CD8-positive, alpha-beta memory T cell (primary cell): ENCODE measurements at places on chromosomes 6 and 20.

DNA sequence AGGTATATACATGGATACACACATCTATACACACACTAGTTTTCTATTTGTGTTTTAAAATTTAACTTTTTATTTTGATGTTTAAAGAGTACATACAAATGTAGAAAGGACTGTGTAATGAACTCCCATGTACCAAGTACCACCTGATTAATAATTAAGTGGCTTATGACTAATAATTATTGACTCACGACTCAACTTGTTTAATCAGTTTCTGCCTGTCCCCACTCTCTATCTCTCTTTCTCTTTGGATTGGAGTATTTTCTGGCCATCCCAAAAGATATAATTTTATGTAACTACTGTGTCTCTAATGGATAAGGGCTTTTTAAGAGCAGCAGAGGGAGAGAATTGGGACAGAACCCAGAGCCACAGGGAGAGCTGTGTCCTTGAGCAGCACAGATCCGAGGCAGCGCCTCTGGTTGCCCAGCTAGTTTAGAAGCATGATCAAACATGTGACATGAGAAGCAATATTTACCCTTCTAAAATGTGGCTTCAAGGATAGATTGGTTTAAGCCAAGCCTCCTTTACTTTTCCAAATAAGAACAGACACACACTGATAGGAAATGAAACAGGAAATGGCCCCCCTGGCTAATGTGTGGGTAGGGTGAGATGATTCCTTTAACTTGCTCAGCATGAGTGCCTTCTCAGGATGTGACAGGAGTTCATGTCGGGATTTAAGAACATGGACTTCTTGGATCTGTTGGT is 81.0 kb downstream of the ERMARD start:
- DNase-seq, result no peak

DNA sequence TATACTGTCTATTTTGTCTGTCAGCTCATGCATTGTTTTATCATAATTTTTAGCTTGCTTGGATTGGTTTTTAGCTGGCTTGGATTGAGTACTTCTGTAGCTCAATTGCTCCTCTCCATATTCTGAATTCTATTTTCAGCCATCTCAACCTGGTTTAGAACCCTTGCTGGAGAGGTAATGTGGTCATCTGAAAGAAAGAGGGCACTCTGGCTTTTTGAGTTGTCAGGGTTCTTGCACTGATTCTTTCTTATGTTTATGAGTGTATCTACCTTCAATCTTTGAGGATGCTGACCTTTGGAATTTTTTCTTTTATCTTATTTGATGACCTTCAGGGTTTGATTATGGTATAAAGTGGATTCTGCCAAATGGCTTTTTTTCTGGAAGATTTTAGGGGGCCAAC is 632.7 kb upstream of the ID4 start:
- DNase-seq, result no peak

- no peak for DNase-seq
Measured at GRCh38 chr6:108302386-108302785, 7.5 kb downstream of the AFG1L start.

GRCh38 chr6:144347448-144347759 is 62.3 kb downstream of the UTRN start:
- DNase-seq, result no peak

DNA sequence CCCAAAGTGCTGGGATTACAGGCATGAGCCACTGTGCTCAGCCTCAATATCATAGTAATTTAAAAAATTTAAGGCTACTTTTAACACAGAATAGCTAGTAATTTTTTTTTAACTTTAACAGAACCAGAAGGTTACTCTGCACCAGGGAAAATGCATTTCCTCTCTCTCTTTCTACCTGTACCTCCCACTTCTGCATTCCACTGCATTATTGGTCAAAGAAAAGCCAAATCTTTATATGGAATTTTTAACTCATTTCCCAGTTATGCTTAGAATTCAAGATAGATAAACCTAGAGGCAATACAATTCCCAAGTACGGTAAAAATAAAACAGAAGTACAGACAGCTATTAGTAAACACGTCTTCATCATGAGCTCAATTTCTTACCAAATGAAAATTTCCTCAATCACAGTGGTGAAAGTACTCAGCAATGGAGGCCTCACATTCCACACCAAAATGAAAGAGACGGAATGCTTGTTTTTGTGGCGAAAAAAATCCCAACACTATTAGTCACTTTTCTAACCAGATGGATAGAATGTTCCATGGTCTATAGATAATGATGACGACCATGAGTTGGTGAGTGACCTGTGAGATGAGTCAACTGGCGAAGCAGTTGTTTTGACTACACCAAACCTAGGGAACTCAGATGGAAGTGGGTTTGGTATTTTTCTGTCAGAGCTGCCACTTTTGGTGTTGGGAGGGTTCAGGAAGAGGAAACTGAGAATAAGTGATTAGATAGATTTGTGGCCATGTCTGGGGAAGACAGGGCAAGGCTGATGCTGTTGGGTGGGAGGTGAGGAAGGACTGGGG is 104.7 kb upstream of the SGK1 start:
- DNase-seq, result no peak

- DNase-seq, result no peak
Measured at GRCh38 chr6:124795643-124796463, 166.4 kb upstream of the RNF217 start.

GRCh38 chr6:15621203-15622044 is 41.4 kb downstream of the DTNBP1 start:
- DNase-seq, result no peak

- DNase-seq, result no peak
Measured at GRCh38 chr6:81689580-81689979, 62.9 kb downstream of the TENT5A start.

DNA sequence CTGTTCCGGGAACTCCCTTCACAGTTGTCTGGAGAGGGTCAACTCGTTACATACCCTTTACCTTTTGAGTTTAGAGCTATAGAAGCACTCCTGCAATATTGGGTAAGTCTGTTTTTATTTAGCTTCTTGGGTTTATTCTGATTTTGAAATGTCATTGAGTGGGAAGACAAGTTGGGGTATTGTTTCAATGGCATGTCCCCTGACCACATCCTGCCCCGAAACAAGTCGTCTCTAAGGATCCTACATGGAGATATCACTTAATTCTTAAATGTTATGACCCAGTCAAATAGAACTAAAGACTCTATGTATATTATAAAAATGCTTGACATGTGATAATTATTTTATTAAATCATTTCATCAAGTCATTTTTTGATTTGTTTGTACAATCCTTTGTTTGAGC is 9.6 kb downstream of the MRS2 start:
- no peak for DNase-seq

GRCh38 chr6:54716877-54717276 is 129.7 kb upstream of the FAM83B start:
- no peak for DNase-seq

DNA sequence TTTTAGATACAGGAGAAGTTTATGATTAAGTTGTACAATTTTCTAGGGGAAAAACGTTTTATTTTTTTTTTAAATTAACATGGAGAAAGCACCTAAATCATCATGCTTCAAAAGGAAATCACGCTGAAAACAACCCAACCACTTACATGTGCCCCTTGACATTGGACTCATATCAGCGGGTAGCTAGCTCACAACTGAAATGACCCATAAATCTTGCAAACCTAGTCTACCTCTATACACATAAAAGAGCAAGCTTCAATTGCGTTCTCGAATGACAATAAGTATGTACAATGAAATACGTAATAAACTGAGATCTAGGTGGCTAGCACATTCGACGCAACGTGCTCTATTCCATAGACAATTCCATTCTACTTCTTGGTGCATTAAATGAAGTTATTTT is 722.9 kb upstream of the AGPAT4 start:
- no peak for DNase-seq

DNA sequence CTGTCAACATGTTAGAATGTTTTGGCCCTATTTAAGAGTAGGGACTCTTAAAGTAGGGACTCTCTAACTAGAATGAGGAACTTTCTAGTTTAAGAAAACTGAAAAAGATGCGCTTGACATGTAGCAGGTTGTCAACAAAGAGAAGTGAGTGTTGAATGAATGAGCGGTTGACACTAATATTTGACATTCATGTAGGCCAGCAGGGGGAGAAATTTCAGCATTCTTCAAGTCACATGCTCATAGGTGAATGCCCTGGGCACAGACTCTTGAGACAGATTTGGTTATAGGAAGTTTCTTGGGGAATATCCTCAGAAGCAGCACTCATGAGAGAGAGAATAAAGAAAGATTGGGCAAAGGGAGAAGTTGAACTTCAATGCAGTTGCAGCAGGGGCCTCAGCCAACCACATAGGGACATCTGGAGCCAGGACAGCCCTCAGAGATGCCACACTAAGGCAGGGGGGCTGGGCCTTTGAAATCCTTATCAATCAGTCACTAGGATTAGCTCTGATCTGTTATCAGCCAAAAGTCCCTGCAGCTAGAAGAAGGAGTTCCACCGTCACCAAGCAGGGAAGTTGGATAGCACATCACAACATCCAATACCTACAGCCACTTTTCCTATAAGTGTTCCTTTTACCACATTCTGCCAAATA is 145.1 kb upstream of the FKBP1C start:
- DNase-seq, result no peak

DNA sequence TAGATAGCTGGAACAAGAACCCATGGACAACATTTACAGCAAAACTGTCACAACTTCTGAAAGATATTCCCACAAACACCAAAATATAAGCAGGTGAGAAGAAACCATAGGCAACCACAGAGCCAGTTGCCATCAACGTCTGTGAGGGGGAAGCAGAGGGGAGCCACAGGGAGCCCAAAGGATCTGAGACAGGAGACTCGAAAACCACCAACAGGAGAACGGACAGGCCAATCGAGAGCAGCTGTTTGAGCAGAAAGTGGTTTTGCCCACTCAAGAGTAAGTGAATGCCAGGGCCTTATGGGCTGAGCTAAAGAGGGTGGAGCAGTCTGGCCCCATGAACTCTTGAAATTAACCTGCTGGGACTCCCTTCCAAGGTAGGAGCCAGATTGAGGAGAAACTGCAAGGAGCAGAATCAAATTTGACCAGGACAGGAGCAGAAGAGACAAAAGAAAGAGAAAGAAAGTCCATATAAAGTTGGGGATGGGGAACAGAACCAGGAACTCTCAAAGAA is 195.4 kb downstream of the ANKRD60 start:
- DNase-seq, result no peak

GRCh38 chr6:147029923-147030322 is 174.3 kb upstream of the STXBP5 start:
- DNase-seq, result no peak

DNA sequence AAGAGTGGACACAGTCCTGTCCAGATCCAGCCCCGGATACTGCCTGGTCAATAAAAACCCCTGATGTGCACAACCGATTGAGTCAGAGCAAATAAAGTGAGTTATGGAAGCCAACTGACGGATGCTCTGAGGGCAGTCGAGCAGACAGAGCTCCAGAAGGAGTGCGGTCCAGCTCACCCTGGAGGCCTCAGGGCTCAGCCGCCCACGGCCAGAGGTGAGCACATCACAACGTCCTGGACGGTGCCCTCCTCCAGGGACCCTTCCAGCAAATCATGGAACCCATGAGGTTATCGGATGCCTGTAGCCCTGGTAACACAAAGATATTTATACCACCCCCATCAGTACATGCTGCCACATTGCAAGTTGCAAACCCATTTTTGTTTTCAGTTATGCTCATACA is 44.0 kb upstream of the SMOC2 start:
- no peak for DNase-seq

- DNase-seq, result no peak
Measured at GRCh38 chr6:137402143-137402680, 92.0 kb downstream of the OLIG3 start.

- DNase-seq, result no peak
Measured at GRCh38 chr20:1335961-1336698, 7.2 kb upstream of the SDCBP2 start.

DNA sequence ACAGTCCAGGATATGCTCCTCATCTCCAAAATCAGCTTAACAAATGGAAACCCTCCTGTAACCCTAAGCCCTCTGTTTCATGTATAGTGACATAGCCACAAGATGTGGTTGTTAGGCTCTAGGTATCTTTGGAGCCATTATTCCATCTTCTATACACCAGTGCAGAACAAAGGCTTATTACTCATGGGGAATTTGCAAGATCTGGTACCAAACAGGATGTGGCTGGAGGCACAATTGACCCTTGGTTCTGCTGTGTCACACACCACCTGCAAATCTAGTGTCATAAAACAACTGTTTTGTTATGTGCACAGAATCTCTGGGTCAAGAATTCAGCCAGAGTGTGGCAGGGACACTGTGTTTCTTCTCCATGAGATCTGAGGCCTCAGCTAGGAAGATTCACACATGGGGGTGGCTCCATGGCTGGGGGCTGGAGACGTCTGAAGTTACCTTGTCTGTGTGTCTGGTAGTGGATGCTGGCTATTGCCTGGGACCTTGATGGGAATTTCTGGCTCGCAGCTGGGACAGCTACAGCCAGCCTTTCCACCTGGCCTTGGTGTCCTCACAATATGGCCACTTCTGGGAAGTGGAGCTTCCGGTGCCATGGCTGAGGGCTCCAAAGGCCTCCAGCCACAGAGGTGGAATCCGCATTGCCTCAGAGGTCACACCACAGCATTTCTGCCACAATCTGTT is 369.9 kb downstream of the CDH26 start:
- DNase-seq, result no peak

DNA sequence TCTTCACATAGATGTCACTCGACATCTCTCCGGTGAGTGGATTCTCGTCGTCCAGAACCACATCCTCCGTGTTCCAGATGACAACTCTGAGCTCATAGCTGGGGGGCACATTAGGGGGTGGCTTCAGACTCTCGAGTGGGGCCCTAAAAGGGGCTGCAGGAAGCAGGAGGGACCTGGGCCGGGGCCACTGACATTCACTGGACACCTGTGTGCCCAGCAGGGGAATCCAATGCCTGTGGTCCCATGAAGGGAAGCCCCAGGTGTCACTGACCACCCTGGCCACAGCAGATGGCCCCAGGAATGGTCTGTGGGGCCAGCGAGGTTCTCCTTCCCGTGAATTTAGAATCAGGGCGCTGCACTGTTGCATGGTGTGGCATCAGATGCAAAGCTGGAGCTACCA is 18.7 kb downstream of the ERGIC3 start:
- no peak for DNase-seq

DNA sequence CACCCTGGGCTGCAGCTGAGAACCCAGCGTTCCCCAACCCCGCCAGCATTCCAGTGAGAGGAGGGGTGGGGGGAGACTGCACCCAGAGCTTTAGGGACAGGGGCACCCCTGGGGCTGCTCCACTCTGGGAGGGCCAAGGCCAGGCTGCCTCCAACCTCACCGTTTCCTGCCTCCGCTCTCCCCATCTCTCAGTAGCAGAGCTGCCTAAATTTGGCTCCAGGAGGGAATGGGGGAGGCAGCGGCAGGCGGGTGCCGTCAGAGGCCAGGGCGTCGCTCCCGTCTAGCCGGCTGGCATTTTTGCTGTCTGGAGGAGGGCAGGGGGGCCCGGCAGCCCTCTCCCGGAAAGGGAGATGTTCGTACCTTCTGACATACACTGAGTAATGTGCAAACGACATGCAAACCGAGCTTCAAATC is 46.6 kb downstream of the NOL4L start:
- DNase-seq, result peak; percentile 46

DNA sequence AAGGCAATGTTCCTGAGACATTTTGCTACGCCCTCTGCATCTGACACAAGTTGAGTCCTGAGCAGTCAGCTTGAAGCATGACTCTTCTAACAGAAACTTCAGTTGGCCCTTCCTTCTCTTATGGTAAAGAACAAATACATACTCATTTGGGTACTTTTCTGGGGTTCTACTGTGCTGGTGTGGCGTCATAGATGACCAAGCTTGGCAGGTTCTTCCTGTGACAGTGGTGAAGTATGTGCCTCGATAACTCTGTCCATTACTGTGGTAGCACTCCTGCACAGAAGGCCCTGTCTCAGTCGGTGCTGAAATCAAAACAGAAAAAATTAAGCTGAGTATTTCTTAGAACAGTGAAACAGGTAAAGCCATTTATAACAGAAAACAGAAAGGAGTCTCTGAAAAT is 152.5 kb downstream of the SLC22A3 start:
- DNase-seq, result no peak
